Stimulated activated naive CD4-positive, alpha-beta T cell (primary cell): ENCODE measurements at places on chromosomes 1 and 21.
A peak's percentile ranks its signal among the peaks of the same experiment; 100 is the strongest.

DNA sequence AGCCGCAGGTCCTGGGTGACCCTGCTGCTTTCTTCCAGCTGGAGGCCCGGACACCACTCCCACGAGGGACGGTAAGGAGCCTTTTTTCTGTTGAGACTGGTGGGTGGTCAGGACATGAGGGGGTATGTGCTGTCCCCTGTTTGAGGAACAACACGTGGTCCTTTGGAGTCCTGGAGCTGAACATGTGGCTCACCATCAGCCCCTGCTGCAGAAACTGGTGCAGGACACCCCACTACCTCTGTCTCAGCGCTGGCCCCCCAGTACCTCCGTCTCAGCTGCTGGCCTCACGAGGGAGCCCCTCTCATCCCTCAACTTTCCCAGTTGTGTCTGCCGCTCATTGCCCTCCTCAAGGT lies 34.7 kb downstream of the SLC19A1 start:
- DNase-seq = no peak

GRCh38 chr21:43961382-43961909 lies 50.7 kb upstream of the TRAPPC10 start:
- DNase-seq = no peak

DNA sequence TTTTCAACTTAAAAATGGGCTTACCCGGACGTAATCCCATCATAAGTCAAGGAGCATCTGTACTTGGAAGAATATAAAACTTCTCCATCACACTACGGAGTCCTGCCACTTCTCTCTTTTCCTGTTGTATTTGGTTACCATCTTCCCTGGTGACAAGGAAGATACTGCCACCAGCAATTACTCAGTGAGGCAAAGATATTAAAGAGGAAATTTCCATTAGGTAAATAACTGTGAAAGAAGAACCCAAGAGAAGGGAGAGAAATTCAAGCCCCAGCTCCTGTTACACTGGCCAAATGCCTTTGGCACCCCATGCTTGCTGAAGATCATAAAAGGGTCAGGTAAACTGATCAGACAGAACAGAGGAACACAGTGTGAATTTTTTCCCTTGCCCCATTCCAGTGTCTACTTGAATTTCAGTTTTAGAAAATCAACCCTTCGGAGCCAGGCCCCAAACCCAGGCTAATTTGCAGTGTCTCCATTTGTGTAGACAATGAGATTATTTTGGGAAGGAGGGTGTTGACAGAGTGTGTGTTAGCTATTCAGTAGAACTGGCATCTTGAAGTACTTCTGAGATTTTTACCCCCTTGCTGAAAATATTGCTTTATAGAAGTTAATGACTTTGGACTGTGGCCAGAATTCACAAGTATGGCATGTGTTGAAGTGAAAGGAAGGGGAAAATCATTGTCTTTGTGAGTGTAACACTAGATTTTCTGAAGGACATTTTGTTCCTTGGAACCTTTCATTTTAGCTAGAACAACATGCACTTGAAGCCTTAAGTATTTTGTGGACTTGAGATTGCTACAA lies 167.1 kb downstream of the DHRS3 start:
- no peak for DNase-seq

GRCh38 chr1:178393370-178393769 lies 103.4 kb downstream of the CLEC20A start:
- no peak for DNase-seq

GRCh38 chr1:156146020-156146768 lies 7.2 kb upstream of the SEMA4A start:
- DNase-seq = peak; percentile 23

- no peak for DNase-seq
Observed at GRCh38 chr1:220528679-220529501, 954 bp downstream of the MARK1 start.

GRCh38 chr1:172397221-172397620 lies 23.3 kb upstream of the C1orf105 start:
- DNase-seq = no peak

DNA sequence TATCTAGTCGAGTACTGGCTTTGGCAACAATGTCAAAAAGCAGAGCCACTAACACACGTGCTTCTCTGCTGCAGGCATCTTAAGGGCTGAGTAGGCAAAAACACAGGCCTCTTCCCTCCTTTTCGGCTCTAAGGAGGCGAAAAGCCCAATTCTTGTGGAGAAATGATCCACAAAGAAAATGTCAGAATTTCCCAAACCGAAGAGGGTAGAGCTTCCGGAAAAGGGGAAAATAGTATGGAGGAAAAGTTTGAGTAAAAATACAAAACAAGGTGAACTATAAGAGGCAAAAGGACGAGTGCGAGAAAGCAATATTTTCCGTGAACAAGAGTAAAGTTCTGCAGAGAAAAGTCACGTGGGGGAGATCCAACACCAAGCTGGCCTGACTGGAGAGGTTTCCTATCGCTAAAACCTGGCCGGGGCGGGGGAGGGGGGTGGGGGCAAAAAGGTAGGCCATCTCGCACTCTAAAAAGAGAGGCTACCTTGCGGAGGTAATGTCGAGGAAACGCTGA lies 551 bp downstream of the ZRANB2 start:
- peak; percentile 13 for DNase-seq

- no peak for DNase-seq
Observed at GRCh38 chr1:87176514-87176913, 152.2 kb upstream of the LMO4 start.

DNA sequence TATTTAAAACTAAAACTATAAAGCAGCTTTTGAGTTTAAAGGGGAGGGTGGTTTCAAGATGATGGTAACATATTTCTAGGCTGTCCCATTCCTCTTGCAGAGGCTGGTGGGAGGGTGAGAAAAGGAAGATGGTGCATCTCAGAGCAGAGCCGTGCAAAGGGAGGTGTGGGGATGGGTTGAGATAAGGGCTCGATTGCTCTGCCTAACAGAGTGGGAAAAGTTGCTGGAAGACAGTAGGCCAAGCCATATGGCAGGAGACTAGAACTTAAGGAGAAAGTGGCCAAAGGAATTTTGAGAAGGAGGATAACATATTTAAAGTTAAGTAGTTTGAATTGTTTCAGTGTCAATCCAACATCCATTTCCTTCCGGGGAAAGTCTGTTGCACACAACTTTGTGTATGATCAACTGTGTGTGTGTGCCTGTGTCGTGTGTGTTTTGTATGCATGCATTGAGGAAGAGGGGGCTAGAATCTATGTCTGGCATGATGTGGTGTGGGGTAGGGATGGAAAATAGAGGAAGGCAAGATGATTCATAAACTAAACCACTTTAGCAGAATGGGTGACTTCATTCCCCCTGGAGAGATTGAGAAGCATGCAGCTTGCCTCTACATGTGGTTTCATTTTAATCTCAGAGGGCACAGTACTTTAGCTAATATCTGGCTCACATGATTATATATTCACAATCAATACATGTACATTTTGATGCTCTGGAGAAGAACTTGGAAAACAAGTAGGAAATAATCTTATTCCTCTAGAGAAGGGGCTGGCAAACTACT lies 145.0 kb upstream of the DNAH14 start:
- DNase-seq = no peak

DNA sequence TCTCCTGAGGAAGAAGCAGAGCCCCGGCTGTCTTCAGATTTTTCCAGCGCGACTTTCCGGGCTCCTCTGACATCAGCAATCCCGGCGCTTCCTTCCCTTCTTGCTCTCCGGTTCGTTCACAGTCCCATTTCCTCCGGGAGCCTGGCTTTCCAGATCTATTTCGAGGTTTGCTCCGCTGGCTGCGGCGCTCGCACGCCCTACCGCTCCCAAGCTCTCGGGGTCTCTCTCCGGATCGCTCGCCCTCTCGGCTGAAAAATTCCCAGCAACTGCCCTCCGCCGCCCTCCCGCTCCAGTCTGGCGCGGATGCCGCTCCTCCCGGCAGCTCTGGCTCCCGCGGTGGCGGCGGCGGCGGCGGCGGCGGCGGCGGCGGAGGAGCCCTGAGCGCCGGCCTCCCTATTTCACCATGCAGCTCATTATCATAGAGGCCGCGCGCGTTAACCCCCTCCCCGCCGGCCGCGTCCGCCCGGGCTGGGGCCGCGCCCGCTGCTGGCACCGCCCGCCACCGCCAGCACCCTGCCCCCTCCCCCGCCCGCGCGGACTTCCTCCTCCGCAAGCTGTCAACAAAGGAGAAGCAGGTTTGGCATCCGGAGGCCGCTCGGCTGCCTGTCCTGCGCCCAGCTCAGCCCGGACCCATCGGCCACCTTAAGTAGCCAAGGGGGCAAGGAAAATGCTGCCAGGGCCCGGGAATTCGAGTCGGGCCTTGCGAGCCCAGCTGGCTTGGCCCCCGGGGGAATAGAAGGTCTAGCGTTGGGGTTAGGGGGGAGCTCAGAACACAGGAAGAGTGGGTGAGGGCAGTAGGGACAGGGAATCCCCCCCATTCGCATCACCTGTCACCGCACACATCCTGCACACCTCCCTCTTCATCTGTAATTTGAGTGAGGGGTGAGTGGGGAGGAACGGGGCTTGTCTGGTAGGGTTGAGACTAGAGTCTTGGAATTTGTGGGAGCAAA lies at the start of gene PLXNA2:
PLXNA2 (minus strand) TSS at position 418 of the 950 bp plus-strand sequence. CDS start 26,462 bp downstream, outside the sequence.
- peak; percentile 44 for DNase-seq

DNA sequence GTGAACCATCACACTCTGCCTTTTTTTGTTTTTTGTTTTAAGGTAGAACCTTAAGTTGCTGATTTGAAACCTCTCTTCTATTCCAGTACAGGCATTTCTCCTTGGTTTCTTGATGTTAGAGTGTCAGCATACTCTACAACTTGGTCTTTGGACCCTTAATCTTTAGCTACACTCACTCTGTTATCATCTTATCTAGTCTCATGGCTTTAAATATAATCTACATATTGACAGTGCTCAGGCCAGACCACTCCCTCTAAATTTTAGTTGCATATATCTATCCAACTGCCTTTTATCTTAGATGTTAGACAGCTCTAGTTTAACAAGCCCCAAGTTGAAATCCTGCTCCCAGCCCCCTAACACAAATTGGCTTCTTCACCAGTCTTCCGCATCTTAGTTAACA lies 22.1 kb downstream of the NME7 start:
- no peak for DNase-seq

GRCh38 chr1:46623743-46624644 lies 7.4 kb upstream of the MOB3C start:
- no peak for DNase-seq

GRCh38 chr1:171931752-171932151 lies 90.5 kb downstream of the DNM3 start:
- no peak for DNase-seq

DNA sequence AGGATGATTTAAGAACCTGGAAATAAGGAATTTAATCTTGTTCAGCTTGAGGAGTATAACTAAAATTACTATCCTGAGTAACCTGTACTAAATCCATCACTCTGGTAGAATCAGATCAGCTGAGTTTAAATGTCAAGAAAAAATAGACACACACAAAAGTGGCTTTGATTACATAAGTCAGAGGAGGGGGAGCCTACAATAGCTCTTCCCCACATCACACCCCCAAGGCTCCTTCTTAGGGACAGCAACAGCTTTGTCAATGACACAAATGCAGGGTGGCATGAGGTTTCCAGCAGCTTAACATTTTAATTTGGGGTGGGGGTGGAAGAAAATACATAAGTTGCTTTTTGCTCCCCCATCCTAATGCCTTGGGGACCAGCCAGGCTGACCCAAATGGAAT lies 12.6 kb upstream of the NUP210L start:
- no peak for DNase-seq

DNA sequence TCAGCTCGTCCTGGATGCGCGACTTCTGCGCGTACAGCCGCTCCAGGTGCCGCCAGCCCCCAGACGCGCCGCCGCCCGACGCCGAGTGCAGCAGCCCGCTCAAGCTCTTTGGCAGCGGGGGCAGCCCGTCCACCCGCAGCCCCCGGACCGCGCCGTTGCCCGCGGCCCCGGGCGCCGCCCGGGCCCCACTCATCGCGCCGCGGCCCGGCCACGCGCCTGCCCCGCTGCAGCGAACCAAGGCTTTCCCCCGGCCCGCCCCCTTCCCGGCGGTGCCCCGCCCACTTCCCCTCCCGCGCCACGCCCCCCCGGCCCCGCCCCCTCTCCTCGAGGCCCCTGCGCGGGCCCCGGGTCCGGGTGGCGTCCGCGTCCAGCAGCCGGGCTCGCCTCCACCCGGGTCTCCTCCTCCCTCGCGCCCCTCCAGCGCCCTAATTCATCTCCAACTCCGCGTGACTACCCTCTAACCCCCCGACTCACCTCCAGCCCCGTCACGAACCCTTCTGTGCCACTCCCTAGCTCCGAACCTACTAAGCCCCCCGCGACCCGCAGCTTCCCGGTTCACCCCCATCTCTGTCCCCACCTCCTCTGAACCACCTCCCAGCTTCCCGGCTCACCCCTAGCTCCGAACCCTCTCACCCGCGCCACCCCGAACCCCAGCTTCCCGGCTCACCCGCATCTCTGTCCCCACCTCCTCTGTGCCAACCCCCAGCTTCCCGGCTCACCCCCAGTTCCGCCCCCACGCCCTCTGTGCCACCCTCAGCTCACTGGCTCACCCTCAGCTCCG lies at the start of gene FAM89A:
FAM89A (minus strand) TSS at position 236 of the 781 bp plus-strand sequence; CDS start at position 193, 43 bp downstream.
- DNase-seq = peak; percentile 73
